ENCODE measurements at places on chromosomes 1 and 21. TPM values are rescaled to one million over a fixed set of nuclear protein-coding genes. Genes with fewer than 3 reads are reported as not detected.

DNA sequence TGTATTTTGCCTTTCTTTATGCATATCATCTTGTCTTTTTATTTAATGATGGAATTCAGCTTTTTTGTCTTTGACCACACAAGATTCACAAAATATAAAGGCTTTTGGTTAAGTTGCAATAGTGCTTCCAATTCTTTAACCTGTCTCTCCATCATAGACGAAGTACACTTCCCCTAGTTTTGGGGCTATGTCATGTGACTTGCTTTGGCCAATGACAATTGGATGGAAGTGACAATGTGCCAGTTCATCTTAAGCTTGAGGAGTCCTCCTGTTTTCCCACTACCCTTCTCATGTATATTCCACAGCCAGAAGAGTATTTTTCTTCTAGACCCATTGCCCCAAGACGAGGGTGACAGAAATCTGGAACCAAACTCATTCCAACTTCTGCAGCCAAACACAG, 419.6 kb upstream of the BRINP3 start:
- H3K36me3 ChIP-seq, result no peaks in the 10 kb centered on the region
- no peak for DNase-seq
- H3K4me1 ChIP-seq, result no peaks in the 10 kb centered on the region
- no peaks in the 10 kb centered on the region for H3K27me3 ChIP-seq
- H3K27ac ChIP-seq, result no peak overlapping the region
- no peak overlapping the region for H3K4me3 ChIP-seq

The SELENBP1 gene
- total RNA-seq, result 49.1 TPM

- DNase-seq, result no peak
- no peak overlapping the region for H3K4me3 ChIP-seq
- H3K27me3 ChIP-seq, result no peaks in the 10 kb centered on the region
- peaks cover 8% of the 10 kb centered on the region for H3K4me1 ChIP-seq
Measured at GRCh38 chr1:157090771-157091170, 8.8 kb downstream of the ETV3L start.

- H3K27me3 ChIP-seq, result no peaks in the 10 kb centered on the region
- H3K4me3 ChIP-seq, result no peak overlapping the region
- no peak for DNase-seq
Measured at GRCh38 chr1:198741744-198742143, 102.9 kb downstream of the PTPRC start.

GRCh38 chr21:34559089-34559631, 47.1 kb upstream of the KCNE1 start:
- no peaks in the 10 kb centered on the region for H3K27me3 ChIP-seq
- H3K4me1 ChIP-seq, result no peaks in the 10 kb centered on the region
- no peak overlapping the region for H3K4me3 ChIP-seq
- no peaks in the 10 kb centered on the region for H3K36me3 ChIP-seq
- DNase-seq, result no peak

DNA sequence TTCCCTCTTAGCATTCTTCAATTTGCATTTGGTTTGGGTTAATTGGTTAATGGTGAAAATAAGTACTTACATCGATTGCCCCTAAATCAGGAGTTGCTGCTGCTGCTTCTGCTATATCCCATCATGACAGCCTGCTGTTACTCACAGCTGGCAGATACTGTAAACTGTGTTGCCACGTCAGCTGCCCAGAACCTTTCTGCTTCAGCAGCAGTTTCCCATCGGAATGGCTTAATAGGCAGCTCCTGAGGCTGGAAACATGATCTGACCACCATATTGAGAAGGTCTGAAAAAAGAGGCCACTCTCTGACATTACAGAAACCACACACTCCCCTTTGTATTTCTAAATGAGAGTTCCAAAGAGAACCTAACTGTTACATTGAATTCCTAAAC, 14.3 kb upstream of the SEC16B start:
- H3K4me3 ChIP-seq, result no peak overlapping the region
- peak overlapping the region; percentile 73 for H3K27ac ChIP-seq
- H3K4me1 ChIP-seq, result no peaks in the 10 kb centered on the region

DNA sequence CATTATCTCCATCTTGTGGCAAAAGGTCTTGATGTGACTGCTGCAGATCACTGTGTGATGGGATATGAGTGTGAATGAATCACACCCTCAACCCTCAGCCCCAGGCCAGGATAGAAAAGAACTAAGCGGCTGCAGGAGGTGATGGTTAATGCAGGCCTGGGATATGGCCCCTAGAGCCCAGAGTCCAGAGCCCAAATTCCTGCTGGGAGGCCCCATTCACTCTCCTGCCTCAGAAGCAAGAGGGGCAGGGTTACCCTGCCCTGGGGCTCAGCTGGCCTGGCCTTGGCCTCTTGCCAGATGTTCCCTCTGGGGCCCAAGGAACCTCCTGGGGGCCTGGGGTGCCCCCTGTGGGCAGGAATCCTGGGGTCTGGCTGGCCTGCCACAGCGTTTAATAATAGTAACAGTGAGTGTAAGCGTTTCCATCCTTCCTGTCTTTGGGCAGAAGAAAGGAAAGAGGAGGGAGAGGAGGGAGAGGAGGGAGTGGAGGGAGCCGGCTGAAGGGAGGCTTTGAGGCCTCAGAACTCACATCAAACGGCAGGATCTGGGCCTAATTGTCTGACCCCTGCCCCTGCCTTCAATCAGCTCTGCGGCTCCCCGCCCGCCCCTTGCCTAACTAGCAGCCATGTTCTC, 26.2 kb downstream of the DMAP1 start:
- H3K4me1 ChIP-seq, result peaks cover 37% of the 10 kb centered on the region
- no peaks in the 10 kb centered on the region for H3K27me3 ChIP-seq
- DNase-seq, result peak; percentile 70
- no peaks in the 10 kb centered on the region for H3K36me3 ChIP-seq
- H3K27ac ChIP-seq, result peak overlapping the region; percentile 93
- no peak overlapping the region for H3K4me3 ChIP-seq

The DCST2 gene
- 1.6 TPM for total RNA-seq

The PRRC2C gene
- 85.2 TPM for total RNA-seq
